ENCODE measurements at places on chromosomes 2 and 18. TPM values are rescaled to one million over a fixed set of nuclear protein-coding genes. Genes with fewer than 3 reads are reported as not detected.

GRCh38 chr2:176565641-176566323 lies 296.5 kb downstream of the MTX2 start:
- no peak for DNase-seq
- H3K27ac ChIP-seq = no peak overlapping the region
- H3K27me3 ChIP-seq = peaks cover 5% of the 10 kb centered on the region
- no peaks in the 10 kb centered on the region for H3K36me3 ChIP-seq

DNA sequence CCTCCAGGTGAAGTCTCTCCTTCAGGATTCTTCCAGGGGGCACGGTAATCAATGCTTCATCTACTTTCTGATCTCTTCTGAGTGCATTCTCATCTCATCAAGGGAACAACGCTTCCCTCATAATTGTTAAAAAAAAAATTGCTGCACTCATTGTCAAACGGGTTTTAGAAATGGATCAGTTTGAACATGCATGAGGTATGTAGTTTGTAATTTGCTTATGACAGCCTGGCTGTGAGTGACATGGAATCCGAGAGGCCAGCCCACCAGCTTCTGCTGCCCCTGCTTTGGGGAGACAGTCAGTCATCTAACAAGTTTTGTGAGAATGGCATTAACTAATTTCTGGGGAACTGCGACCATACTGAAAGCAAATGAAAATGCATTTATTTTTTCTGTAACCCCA lies 791.9 kb upstream of the SOX11 start:
- no peaks in the 10 kb centered on the region for H3K36me3 ChIP-seq
- no peak overlapping the region for H3K4me3 ChIP-seq
- no peaks in the 10 kb centered on the region for H3K4me1 ChIP-seq

The CWC22 gene
- 28.6 TPM for total RNA-seq

DNA sequence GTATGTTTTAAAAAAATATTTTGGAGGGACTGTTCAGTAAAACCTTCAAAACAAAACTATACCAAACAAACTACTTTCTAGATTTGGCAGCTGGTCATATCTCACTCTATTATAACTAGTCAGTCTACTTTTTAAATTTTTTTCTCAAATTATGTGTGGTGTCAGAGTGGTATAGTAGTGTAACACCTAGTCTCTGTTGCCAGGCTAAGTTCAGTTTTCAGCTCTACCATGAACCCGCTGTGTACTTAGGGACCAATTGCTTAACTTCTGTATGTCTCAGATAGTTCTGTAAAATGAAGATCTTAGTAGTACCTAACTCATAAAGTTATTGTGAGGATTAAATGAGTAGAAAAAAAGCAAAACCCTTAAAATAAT lies 54.3 kb downstream of the GPD2 start:
- H3K36me3 ChIP-seq = no peaks in the 10 kb centered on the region
- no peaks in the 10 kb centered on the region for H3K4me1 ChIP-seq
- no peak overlapping the region for H3K4me3 ChIP-seq
- H3K27me3 ChIP-seq = no peaks in the 10 kb centered on the region

All from B cell (primary cell).